ENCODE measurements at places on chromosomes 7 and 10.

- no peak for DNase-seq
Measured at GRCh38 chr7:55252386-55252785, 112.8 kb upstream of the LANCL2 start.

- DNase-seq = no peak
Measured at GRCh38 chr10:60733517-60733822, 44.8 kb upstream of the CDK1 start.

DNA sequence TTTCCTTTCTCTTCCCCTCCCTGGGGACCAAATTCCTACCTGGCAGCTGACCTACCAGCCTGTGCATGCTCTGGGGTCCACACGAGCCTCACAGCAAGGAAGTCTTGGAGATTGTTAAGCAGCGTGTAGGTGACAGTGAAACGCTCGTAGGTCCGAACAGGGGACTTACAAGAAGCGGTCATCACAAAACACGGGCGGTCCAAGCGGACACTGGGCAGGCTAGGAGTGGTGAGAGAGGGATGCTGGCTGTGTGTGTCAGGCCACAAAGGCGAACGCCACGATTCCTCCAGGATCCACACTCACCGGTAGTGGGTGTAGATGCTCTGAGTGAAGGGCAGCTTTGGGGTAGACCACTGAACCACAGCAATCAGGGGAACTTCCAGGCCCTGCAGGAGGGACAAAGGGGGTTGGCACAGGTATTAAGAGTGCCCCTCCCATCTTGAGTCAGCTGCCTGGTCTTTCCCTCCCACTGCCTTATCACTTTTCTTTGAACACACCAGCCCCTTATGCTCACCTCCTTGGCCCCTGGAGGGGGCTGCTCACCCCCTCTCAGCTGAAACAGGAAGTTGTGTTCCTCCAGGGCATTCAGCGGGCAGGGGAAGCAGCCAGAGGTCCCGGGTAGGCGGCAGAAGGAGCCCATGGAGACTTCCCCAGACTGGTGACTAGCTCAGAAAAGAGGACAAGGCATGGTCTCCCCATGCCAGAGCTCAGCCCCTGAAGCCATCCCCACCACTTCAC is 2.0 kb downstream of the TRAPPC14 start:
- no peak for DNase-seq

- no peak for DNase-seq
Measured at GRCh38 chr7:153951316-153951715, 100.9 kb upstream of the DPP6 start.

DNA sequence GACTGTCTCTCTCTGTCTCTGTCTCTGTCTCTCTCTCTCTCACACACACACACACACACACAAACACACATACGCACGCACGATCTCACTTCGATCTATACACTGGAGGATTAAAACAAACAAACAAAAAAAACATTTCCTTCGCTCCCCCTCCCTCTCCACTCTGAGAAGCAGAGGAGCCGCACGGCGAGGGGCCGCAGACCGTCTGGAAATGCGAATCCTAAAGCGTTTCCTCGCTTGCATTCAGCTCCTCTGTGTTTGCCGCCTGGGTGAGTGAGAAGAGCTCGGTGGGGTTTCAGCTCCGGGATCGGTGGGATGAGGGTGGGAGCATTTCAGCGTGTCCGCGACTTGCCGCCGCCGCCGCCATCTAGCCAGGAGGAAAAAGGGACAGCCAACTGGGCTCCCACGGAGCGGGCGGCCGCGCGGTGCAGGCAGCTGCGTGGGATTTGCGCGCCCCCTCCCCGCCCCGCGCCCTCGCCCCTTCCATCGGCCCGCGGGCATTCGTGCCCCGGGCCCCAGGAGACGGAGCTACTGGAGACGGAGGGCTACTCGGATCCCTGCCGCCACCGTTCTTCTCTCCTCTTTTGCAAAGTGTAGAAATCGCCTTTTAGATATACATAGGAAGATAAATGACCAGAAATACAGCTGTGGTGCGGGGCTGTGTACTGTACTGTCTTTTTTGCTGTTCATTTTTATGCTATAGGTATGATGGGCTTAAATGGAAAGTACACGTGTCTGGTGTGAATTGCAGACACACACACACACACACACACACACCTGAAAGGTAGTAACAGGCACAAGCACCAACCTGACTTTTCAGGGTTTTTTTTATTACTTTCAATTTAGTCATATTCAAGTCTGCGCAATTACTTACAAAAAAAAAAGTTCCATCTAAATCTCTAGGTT is 581 bp downstream of the PTPRZ1 start:
- DNase-seq = peak; percentile 17

GRCh38 chr10:78577712-78578111 is 491.1 kb upstream of the ZMIZ1 start:
- no peak for DNase-seq

DNA sequence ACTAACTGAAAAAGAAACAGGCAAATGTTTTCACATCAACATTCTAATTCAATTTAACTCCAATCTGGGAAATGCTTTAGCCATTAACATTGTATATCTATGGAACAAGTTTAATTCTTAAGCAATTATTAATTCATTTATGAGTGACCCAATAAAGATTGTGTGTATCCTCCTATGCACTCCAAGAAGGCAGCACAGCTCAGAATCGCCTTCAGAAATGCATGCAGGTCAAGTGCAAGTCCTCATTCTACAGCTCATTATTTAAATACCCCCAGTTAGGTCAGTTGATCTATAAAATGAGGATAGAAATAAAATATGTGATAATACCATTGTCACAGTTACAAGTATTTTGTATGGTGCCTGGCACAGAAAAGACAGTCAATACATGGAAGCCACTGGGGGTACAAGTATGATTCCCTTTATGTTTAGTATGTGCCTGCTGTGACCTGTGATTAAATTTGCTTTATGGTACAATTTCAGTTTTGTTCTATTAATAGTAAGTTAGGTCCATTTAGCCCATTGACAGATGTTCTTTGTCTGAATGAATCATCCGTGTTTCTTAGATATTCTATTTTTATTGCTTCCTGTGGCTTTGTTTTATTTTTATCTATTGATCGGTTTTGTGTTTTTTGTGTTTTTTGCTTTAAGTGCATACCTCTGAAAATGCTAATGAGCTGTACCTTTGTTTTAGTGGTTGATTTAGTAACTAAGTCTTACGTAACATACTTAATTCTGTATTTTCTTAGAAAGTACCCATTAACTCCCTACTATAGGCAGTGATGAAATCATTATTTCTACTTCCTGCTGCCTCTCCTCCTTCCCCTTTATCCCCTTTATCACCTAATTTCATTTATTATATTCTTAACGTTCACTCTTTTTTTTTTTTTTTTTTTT is 42.8 kb downstream of the CPXM2 start:
- no peak for DNase-seq

GRCh38 chr7:138387755-138388475 is 72.1 kb upstream of the TRIM24 start:
- DNase-seq = no peak

GRCh38 chr10:116155191-116155590 is 117.8 kb downstream of the GFRA1 start:
- DNase-seq = no peak

- no peak for DNase-seq
Measured at GRCh38 chr7:128887169-128888038, 23.1 kb downstream of the KCP start.

DNA sequence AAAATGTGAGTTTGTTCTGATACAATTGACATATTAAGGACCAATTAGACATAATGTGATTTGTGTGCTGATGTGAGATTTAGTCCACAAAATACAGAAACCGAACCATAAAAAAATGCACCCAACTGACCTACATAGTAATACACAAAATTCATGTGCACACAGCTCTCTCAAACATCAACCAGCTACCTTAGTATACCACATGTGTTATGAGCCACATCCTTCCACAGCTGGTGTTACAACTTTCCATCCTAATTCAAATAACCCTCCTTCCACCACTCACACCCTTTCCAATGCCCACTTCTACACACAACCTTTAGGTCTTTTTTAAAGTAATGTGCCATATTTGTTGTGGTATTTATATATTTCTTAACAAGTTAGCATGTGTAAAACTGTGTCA is 31.7 kb upstream of the C7orf33 start:
- DNase-seq = no peak
